Brain microvascular endothelial cell (primary cell): ENCODE measurements at places on chromosomes 7 and 10.

DNA sequence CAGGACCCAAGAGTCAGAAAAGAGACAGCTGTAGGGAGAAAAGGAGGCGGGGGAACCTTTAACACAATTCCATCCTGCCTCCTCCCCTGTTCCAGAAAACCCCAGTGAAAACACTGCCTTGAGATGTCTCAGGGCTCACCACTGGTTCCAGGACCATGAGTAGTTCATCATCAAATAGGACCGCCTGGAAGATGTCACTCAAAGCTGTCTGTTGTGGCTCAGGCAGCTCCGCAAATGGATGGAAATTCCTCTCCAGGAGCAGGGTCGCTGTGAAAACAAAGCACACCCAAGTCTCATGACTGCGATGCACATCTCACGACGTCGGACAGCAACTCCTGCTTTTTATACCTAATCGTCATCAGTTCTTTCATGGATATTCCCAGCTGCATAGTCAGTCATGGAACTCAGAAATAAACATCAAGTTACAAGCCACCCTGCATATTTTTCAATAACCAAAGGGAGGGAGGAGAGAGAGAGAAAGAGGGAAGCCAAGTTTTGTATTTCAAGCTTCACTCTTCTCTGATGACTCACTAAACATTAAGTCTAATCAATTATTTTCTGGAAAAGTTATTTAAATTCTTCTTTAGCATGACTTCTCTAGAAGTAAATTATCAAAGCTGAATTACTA is 49.2 kb downstream of the GSDME start:
- DNase-seq: no peak

- no peak for DNase-seq
Measured at GRCh38 chr10:6476989-6477388, 103.1 kb downstream of the PRKCQ start.

- DNase-seq: peak; percentile 11
Measured at GRCh38 chr7:133081119-133081598, 731 bp downstream of the CHCHD3 start.

GRCh38 chr7:138359870-138360559 is 100.0 kb upstream of the TRIM24 start:
- no peak for DNase-seq

DNA sequence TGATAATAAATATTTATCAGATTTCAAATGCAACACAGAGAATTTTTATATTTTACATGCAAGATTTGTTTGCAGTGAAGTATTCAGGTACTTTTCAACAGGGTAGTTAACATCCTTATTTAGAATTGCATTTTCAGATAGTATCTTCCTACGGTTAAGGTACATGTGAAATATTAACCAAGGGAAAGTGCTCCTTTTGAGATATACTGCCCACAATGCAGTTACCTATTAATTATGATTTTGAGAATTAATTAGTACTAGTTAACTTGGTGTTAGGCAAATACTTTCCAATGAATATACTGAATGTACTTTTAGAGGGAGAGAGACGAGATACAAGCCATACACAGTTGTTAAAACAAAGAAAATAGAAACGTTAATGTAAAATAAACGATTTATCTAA is 206.2 kb upstream of the YAE1 start:
- DNase-seq: no peak

- no peak for DNase-seq
Measured at GRCh38 chr7:14602851-14603250, 299.7 kb downstream of the DGKB start.

GRCh38 chr7:82665966-82666507 is 222.5 kb upstream of the CACNA2D1 start:
- no peak for DNase-seq

- DNase-seq: no peak
Measured at GRCh38 chr7:101165958-101166647, 734 bp upstream of the VGF start.

DNA sequence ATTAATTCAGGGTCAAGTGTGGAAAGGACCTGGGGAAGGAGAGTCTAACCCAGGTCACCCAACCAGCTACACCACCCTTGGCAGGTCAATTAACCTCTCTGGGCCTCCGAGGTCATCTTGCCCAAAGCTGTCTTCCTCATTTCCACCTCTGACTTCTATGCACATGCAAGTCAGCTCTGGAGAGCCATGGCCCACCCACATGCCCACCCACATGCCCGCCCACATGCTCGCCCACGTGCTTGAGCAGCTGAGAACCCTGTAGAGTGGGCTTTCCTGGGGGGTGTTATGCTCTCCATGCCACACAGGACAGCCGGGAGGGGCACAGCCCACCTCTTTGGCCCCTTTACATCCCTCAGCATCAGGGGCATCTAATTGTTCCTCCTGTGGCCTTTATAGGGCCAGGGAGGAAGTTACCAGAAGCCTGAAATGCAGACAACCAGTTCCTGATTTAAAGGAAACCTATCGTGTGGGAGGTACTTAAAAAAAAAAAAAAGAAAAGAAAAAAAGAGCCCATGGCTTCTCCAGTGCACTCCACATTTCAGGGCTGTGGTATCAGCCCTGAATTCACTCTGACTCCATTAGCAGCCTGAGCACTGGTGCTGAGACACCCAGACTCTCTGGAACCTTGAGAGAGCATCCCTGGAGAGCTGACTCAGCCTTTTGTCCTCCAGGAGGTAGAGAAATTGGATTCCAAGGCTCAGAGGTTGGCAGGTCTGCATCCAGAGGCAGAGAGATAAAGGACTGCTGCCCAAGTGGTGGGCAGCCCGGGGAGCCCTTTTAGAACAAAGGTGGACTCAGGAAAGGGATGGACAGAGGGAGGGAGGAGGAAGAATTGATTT is 176.2 kb upstream of the ZMIZ1 start:
- no peak for DNase-seq

DNA sequence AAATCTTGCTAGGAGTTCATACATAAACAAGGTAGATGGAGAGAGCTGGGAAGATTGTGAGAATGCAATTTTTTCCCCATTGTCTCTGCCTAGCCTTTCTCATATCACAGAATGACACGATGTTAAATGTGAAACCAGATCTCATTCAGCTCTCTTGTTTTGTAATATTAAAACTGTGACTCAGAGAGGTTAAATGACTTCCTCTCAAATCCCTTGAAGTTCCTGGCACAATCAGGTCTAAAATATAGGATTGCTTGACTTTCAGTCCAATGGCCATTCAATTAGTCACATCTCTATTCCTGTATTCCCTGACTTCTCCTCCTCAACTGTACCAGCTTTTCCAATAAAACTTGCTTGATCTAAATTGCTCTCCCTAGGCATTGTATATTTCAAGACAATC is 3.1 kb downstream of the ANKRD22 start:
- DNase-seq: peak; percentile 43

DNA sequence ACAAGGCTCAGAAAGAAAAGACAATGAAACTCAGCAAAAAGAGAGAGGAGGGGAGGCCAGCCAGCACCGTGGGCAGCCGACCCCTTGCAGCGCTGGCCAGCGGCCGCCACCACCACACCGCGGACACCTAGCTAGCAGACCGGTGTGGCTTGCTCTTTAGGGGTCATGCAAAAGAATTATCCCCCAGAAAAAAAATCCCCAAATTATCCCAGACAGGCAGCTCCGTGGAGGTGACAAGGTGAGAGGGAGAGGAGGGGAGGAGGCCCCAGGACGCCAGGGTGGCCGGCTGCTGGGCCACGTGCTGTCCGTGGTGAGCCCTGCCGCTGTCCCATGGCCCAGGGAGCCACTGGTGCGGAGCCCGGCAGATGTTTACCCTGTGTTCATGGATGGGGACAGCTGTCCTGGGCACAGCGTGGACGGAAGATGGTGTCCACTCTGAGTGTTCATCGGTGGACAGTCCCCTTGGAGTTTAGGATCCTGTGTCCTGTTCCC is 16.5 kb downstream of the YKT6 start:
- no peak for DNase-seq

DNA sequence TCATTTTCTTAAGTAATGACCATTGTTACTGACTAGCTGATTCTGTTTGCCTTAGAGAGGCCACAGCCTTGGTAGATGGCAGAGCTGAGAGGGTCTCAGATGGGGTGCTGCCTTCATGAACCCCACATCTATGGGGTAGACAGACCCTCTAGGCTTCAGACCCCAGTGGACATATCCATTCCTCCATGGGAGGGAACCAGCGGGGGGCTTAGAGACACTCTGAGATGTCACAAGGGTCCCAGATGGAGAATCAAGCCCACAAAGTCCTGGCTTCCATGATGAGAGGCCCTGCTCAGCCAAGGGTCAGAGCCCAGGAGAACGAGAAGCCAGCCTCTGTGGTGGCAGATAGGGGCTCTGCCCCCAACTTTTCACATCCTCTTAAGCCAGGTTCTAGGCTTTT is 408.6 kb downstream of the TCERG1L start:
- no peak for DNase-seq

DNA sequence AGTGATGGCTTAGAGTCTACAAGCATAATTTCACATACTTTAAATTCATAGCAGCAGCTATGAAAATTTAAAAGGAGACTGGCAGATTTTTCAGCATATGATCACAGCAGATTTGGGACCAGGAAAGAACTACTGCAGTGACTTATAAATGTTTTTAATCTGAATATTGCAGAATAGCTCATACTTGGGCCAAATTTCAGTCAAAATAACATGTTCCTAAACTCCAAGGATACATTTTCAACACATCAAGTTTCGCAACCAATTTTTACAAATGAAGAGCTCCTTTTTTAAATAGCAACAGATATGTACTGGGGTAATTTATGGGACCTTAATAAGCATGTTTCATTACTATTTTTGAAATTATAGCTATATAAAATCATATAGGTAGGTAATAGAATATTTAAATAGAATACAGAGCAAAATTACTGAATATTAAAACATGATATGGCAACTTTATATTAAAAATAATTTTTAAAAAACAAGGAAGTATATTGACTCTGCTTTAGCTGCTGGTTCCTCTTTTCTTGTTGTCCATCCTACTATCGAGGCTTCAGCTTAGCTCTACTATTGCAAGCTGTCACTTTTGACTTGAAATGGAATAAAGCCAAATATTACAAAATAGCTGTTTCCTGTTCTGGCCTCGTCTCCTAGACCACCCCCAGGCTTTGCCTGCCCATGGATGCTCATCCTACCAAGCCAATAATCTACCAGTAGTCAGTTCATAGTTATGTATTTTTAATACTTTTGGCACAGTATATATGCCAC is 123.1 kb downstream of the NRBF2 start:
- no peak for DNase-seq

DNA sequence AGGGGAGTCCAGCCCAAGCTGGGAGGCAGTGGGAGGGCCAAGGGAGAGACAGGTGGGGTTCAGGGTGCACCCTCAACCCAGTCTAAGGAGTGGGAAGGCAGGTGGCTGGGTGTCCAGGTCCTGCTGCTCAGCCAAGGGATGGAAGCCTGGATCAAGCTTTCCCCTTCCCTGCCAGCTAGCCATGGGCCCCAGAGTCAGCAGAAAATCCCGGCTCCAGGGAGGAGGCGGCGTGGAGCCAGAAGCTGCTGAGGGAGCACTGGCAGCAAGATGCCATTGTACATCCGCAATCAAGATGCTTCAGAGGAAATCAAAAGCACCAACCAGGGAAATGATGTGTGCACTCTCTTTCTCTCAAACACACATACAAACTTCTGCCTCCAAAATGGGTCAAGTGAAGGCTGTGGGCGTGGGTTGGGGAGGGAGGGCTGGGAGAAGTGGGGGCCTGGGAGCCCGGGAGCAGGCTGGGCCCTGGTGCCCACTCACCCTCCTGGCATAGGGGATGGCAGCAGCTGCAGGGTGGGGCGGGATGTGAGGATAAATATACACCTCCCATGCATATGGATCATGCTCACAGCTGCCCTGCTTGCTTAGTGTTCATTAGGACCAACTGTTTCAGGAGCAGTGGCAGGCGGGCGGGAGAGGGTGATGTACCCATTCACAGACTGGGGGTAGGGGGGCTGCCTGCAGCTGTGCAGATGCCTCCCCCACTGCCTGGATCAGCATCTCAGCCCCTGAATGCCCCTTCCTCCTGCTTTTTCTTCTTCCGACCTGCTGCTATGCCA is 24.2 kb downstream of the TRIM8 start:
- DNase-seq: no peak

GRCh38 chr10:97142834-97143233 is 42.9 kb downstream of the SLIT1 start:
- DNase-seq: no peak

DNA sequence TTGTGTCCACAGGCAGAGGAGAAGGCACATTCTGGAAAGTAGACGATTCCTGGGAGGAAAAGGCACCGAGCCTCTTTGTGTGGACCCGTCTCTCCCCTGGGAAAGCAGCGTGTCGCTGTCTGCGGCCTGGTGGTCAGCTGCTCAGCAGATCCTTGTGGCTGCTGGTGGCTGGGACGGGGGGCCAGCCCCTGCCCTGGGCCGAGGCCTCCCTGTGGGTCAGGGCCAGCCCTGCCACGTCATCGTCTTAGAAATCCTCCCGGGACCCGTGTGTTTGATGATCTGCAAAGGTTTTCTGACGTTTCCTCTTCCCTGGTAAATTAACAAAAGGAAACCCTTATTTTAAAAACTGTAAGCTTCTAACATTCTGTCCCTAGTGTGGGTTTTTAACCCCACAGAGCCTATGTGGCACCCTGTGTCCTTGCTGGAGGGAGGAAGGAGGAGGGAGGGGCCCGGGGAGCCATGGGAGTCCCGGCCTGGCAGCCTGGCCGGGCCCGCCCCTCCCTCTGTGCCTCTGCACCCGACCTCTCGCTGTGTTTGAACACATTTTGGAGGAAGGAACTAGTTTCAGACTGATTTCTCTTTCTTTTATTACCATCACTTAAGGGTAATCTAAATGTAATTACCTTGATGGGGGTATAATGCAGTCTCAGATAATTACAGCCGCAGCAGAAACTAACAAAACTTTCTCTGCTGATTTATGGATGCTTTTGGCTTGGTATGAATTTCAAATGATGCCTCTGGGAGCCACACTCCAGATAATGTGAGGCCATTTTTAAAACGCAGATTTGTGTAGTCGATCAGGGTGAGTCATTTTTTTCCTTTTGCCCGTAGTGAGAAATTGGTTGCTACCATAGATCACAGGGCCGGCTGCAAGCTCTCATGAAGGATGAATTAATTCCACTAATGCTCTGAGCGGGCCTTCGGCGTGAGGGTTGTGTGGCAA is 85.5 kb downstream of the NKX6-2 start:
- DNase-seq: peak; percentile 45

GRCh38 chr7:145817687-145818086 is 298.9 kb upstream of the CNTNAP2 start:
- no peak for DNase-seq

- DNase-seq: no peak
Measured at GRCh38 chr7:88089561-88089960, 130.3 kb downstream of the SRI start.

GRCh38 chr7:6012355-6013104 is 3.5 kb downstream of the AIMP2 start:
- DNase-seq: peak; percentile 9

DNA sequence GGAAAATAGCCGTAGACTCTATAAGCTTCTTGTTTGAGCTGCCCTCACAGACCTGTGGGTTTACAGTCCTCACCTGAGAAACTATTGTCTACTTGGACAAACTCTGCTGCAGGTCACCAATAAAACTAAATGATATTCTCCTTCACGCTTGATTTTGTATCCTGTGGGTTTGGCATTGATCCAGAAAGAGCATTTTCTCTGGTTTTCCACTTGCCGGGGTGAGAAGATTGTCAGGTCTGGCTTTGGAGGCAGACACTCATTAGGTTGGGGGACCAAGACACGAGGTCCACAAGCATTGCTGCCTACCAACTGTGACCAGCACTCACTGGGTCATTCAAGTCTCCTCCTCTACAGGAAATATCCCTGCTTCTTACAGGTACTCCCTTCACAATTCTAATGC is 68.5 kb downstream of the CDC14C start:
- DNase-seq: no peak

GRCh38 chr10:61549861-61550260 is 96.7 kb upstream of the TMEM26 start:
- DNase-seq: no peak
